ENCODE measurements at places on chromosomes 2 and 18.

- DNase-seq: no peak
These were observed 134.5 kb downstream of the RHBDD1 start for GRCh38 chr2:226970362-226970761.

DNA sequence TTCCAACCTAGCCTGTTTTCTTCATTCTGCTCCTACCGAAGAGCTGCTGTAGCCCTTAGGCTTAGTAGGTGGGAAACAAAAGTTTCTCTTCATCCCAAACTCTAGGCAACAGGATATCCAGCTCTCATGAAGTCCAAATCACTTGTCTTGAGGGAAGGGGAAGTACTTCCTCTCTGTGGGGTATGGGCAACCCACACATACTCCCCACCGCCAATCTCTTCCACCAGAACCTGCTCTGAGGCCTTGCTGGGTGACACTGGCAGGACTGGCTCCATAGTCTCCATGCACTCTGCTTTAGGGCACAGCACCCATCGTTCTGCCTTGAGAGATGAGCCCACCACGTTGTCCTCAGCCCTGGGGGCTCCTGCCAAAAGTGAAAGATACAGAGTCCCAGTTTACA lies 173.0 kb downstream of the NCK2 start:
- DNase-seq: no peak

DNA sequence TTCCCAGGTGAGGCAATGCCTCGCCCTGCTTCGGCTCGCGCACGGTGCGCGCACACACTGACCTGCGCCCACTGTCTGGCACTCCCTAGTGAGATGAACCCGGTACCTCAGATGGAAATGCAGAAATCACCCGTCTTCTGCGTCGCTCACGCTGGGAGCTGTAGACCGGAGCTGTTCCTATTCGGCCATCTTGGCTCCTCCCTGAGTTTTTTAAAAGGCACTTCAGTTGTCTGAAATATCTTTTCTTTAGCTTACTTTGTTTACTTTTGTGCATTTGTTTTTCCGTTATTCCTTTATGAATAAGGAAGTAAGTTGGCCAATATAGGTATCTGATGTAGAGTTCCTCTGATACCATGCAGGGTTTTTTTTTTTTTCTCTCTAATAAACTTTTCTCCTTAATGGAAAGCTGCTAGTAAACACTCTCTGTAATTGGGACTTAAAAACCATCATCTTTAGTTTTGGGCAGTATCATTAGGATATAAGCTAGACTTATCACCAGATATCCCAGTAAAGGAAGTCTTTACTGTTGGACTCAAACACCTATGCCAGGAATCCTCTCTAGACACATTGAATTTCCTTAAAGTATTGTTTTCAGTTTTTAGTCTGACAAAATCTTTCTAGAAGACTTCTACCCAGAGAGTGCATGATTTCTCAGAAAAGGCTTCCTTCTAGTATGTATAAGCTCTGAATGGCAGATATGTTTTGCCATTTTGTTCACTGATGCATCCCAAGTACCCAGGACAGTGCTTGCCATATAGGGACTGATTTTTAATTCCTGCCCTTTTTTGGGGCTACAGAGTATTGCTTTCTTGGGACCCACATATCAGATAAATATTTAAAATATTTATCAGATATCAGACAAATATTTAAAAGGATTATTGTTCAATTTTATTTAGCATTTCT lies 35.8 kb upstream of the DYSF start:
- no peak for DNase-seq

GRCh38 chr2:171406044-171406443 lies 27.7 kb downstream of the METTL8 start:
- DNase-seq: no peak

- no peak for DNase-seq
These were observed 77.7 kb downstream of the MAP3K20 start for GRCh38 chr2:173153301-173153885.

DNA sequence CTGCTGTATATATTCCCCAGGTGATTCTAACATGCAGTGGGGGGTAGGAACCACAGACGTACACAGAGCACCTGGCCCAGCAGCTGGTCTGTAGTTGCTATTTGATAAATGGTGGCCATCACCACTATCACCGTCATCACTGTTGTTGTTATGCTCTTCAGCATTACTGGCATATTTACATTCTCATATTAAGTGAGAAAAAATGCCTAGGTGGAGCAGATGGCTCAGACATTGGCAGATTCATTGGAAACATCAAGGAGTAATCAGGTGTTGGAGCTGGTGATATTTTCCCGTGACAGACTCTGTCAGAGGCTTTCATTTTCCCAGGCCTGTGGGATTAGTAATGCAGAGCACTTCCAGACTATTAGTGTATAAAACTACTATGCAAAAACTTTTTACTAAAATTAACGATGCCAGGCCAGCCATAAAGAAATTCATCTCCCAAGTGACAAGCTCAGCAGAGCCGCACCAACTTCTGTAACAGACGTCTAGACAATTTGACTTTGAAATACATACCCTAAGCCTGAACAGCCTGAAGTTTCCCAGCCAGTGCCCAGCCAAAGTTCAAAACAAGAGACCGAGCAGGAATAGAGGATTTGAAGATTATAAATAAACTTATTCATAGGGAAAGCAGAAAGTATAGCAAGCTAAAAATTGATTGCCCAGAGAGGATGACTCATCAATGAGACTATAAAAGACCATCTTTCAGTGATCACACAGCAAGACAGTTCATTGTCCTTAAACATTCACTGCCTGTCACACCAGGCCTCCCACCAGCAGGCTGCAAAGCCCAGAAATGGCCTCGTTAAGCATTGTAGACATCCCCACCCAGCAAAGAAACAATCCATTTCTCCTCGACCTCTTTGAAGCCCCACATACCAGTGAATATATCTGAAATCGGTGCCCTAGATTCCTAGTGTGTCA lies 247.4 kb upstream of the CHAC2 start:
- no peak for DNase-seq

DNA sequence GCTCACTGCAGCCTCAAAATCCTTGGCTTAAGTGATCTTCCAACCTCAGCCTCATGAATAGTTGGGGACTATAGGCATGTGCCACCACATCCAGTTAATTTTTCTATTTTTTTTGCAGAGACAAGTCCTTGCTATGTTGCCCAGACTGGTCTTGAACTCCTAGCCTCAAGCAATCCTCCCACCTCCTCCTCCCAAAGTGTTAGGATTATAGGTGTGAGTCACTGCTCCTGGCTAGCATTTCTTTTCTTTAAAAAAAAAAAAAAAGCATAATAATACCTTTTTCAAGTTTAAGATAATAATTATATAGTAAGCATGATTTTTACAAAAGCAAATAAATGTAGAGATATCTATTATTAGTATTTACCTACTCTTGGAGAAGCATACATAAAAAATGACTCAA lies 36.1 kb downstream of the PPP4R1 start:
- DNase-seq: no peak

DNA sequence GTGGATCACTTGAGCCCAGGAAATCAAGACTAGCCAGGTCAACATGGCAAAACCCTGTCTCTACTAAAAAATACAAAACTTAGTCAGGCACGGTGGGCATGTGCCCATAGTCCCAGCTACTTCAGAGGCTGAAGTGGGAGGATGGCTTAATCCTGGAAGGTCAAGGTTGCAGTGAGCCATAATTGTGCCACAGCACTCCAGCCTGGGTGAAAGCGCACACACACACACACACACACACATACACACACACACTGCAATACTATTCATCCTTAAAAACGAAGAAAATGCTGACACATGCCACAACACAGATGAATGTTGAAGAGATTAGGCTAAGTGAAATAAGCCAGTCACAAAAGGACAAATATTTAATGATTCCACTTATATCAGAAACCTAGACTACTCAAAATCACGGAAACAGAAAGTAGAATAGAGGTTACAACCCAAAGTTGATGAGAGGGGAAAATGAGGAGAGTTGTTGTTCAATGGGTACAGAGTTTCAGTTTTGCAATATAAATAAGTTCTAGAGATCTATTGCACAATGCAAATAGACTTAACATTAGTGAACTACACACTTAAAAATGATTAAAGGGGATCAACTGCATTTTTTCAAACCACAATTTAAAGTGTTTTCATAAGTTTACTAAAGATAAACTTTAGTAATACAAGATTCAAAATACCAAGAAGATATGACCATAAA lies 114.5 kb downstream of the USP34 start:
- no peak for DNase-seq

- DNase-seq: no peak
These were observed 23.9 kb downstream of the SP5 start for GRCh38 chr2:170739048-170739447.

DNA sequence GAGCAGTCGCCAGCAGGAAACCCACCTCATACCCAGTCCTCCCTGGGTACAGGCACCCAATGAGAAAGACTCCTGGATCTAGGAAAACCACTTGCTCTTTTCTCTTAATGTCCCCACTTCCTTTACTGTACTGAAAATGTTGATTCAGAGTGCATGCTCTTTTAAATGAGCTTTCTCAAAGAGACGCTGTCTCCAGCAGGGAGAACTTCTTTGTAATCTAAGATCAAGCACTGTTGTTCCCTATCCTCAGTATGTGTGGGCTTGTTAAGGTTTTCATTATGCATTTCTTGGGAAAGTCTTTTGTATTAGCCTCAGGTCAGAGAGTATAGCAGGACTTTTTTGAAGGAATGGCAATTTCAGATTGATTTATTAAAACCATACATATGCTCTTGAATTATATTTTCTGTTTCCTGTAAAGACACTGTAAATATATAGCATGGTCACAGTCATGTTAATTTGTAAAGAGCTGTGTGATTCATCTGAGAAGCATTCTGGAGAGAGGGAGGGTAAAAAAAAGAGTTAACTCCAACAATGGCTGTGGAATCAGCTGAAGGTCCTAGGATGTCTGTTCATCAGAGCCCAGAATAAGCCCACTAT lies 178.1 kb downstream of the MGAT5 start:
- DNase-seq: no peak

GRCh38 chr2:190344276-190344827 lies 963 bp downstream of the INPP1 start:
- DNase-seq: no peak

GRCh38 chr2:157438863-157439823 lies 4.7 kb downstream of the CYTIP start:
- no peak for DNase-seq

DNA sequence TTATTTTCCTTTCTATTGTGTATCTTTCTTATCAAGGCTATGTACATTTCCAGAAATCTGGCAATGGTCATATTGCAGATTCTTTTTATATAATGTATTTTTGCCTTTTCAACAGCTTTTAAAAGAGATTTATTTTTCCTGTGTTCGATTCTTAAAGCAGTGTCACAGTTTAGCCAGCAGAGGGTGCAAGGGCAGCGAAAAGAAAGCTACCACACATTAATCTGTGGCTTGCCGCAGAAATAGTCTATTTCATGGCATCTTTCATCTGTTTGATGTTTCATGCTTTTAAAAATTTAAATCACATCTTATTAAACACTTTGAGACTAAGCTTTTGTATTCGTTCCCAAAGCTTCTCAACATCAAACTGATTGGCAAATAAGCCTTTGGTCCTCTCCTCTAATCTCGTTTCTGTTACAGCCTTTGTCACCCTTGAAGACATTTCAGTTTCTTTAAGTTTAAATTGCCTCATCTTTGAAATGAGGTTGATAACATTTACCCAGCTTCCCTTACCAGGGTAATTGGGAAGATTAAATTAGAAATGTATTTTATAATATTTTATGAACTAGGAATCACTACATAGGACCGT lies 73.3 kb downstream of the PIK3C3 start:
- DNase-seq: no peak

Measured in left renal cortex interstitium (tissue), 4 donors.